Ovary (tissue), 10 donors: ENCODE measurements at places on chromosomes 16 and 17.

GRCh38 chr17:40089077-40089895 is 11.1 kb downstream of the NR1D1 start:
- peak; percentile 62 for DNase-seq

DNA sequence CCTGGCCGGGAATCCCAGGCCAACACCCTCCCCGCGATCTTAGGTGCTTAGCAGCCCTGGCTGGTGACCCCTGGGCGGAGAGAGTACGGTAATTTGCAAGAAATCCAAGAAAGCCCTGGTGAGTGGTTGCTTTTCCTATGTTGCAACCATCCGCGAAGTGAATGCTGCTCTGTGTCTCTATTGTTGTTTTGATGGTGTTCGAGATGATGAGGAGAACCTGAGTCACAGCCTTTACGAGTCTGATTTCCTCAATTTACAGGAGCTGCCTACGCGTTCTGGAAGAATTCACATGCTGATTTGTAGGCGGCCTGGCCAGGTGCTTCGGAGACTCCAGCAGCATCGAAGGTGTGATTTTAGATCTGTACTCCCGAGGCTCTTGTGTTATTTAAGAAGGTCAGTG is 63.3 kb downstream of the TMEM235 start:
- DNase-seq, result no peak

GRCh38 chr16:56368545-56368944 is 56.8 kb downstream of the AMFR start:
- no peak for DNase-seq

- no peak for DNase-seq
Measured at GRCh38 chr17:6521586-6521985, 34.8 kb downstream of the PITPNM3 start.

DNA sequence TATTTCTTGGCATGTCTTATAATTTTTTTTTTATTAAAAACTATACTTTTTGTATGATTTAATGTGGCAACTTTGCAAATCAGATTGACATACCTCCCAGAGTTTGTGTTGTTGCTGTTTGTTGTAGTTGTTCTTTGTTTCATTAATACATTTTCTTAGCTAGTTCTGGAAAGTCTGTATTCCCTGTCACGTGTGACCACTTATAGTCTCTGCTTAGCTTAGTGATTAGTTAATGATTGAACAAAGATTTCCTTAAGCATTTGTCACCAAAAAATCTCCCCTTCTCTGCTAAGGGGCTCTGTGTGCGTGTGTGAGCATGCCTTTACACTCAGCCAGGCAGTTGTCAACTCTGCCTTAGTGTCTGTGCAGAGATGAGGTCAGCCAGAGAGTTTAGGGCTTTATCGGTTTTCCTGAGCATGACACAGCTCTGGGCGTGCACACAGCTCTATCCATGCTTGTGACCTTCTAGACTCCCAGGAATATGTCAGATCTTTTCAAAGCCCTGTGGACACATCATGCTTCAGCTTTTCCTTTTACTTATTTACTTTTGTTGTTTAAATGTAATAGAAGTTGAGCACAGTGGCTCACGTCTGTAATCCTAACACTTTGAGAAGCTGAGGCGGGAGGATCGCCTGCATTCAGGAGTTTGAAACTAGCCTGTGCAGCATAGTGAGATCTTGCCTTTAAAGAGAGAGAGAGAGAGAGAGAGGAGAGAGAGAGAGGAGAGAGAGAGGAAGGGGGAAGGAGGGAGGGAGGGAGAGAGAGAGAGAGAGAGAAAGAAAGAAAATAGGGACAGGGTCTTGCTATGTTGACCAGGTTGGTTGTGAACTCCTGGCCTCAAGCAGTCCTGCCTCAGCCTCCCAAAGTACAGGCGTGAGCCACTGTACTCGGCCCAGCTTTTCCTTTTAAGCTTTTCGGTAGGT is 21.9 kb downstream of the DNAI2 start:
- no peak for DNase-seq

- DNase-seq, result no peak
Measured at GRCh38 chr16:86143666-86144065, 244.7 kb downstream of the IRF8 start.

DNA sequence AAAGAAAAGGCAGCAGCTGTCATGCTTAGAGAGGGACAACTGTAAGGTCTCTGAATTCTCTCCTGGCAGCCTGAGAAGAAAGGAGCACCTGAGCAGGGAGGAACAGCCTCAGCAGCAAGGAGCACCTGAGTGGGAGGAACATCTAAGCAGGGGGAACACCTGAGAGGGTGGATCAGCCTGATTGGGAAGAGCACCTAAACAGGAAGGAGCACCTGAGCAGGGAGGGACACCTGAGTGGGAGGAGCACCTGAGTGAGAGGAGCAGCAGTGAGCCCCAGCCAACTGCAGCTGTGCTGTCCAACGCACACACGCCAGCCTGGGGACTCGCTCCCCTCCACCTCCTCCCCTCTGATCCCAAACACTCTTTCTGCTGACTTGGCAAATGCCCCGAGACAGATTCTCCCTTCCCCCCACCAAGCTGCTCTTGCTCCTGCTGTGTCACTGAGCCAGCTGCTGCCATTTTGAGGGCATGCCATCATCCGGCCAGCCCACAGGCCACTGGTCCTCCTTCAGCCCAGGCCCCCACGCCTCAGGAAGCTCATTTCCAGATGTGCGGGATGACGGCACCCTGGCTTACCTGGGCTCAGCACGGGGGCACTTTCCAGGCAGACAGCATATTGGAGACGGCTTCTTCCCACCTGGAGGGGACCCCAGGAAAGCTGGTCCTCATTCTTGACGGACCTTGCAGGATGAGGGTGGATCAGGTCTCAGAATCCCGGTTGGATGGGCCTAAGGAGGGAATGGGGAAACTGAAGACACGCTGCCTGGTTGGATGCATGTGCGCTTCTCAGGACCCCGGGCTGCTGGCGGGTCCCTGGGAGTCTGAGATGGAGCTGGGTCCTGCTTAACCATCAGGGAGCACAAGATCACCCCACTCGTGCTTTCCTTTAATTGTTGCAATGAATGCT is 57.7 kb upstream of the RBFOX3 start:
- no peak for DNase-seq
